CD8-positive, alpha-beta memory T cell (primary cell): ENCODE measurements at places on chromosomes 2 and 18. TPM values are rescaled to one million over a fixed set of nuclear protein-coding genes. Genes with fewer than 3 reads are reported as not detected.

ADD2 gene
- polyA plus RNA-seq = 0.18 TPM

CIB4 gene
- not detected for polyA plus RNA-seq

ASB18 gene
- polyA plus RNA-seq = not detected

LYG2 gene
- polyA plus RNA-seq = not detected

SERPINB10 gene
- polyA plus RNA-seq = not detected

RNF152 gene
- not detected for polyA plus RNA-seq

GAL3ST2 gene
- not detected for polyA plus RNA-seq

MROH2A gene
- not detected for polyA plus RNA-seq

DSC1 gene
- 2.1 TPM for polyA plus RNA-seq

TMEM163 gene
- 0.45 TPM for polyA plus RNA-seq

TDRD15 gene
- polyA plus RNA-seq = 0.05 TPM

GRCh38 chr2:28648147-28648546 is 103.5 kb upstream of the PPP1CB start:
- no peak for DNase-seq

- no peak for DNase-seq
Observed at GRCh38 chr2:136863874-136864273, 98.5 kb downstream of the THSD7B start.

DNA sequence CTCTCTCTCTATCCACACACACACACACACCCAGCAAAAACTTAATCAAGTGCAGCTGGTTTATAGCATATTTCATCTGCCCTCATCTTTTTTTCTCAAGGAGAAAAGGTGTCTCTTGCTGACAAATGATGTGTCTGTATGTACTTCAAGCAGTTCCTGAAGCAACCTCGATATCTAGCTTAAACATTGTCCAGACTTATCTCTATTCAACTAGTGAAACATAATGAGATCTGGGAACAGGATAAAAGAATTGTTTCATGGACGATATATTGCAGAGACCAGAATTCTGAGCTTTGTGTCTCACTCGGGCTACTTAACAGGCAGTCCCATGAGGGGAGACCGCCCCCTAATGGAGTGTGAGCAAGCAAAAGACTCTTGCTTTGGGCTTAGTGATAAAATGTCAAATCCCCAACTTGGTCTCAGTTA is 929.2 kb upstream of the SOX11 start:
- no peak for DNase-seq

DNA sequence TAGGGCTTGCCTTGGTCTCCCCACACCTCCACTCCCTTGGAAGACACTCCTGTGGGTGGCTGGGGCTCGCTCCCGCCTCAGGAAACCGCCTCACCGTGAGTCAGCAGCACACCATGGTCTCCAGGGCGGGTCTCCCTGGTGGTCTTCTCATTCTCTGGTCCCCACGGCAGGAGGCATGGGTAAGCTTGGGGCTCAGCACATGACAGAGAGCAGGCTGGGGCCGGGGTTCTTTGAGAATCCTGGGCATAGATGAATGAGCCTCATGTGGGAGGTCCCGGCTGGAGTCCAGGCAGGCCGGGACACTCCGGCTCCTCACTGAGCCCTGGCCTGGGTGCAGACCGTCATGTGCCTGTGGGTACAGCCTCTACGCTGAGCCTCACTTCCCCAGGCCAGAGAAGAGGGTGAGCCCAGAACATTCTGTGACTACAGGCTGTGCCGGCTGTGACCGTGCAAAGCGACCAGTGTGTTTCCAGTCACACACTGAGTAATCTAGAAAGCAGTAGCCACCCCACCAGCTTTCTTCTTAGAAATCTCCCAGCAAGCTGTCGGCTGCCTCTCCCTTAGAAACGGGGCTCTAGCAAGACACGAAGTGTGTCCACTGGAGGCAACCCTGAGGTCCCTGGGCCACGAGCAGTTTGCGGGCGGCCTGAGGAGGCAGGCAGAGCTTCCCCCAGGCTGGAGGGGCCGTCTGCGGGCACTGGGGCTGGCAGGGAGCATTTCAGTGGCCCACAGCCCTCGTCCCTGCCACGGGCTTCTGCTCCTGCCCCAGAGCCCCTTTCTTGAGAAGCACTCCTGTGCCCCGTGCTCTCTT is 93.1 kb downstream of the RHOB start:
- DNase-seq = no peak

DNA sequence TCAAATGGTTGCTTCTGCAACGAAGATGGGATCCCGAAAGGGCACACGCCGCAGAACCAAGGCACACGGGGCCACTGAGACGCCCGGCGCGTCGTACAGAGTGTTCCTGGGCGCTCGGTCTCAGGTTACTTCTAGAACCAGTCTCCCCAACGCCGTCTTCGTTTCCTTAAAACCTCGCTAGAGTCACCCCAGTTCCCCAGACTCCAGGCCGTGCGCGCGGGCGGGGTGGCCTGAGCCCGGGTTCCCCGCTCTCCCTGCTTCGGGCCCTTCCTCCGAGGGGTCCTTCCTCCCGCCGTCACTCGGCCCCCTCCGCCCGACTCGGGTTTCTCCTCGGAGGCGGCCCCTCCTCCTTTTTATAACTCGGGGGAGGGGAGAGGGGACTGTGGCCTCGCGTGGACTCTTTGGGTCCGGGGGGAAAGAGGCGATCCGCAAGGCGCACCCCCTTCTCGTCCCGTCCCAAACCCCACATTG is 774 bp upstream of the FZD7 start:
- DNase-seq = no peak

DNA sequence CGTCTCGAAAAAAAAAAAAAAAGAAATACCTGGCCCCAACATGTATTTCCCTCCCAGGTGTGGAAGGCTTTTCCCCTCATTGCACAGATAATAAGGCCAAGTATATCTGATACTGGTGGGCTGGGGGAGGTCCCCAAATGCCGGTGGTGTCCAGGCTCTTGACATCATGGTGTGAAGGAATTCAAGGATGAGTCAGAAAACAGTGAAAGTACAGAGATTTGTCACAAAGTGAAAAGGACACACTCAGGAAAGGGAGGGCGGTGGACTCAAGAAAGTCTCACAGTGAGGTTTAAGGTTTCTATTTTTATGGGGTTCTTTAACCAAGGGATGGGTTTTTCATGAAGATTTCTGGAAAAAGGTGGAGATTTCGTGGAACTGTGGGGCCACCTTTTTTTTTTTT is 37.8 kb upstream of the FZD5 start:
- no peak for DNase-seq

DNA sequence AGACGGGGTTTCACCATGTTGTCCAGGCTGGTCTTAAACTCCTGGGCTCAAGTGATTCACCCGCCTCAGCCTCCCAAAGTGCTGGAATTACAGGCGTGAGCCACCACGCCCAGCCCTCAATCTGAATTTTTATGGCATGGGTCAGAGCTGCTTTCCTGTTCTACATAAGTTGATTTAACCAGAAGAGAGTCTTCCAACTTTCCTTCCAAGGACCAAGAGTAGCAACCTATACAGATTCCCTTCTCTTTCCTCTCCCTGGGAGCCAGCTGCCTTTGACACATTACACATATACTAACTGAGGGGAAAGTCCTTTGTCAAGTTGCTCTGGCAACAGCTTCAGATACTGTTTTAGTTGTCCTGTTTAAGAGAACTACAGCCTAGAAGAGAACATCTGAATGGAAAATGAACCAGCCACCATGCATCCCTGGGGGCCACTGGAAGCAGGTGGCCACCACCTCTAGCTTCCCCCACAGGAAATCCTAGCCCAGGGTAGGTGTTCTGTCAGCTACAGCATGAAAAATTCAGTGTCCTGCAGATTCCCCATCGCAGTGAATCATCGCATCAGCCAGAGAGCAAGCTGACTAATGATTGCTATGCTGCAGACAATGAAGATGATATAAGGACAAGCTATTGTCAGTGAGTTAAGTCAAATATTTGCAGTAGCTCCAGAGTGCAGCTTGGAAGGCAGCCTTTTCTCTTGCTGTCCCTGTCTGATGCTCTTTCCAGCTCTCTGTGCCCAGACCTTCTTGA is 62.9 kb downstream of the POMC start:
- no peak for DNase-seq

DNA sequence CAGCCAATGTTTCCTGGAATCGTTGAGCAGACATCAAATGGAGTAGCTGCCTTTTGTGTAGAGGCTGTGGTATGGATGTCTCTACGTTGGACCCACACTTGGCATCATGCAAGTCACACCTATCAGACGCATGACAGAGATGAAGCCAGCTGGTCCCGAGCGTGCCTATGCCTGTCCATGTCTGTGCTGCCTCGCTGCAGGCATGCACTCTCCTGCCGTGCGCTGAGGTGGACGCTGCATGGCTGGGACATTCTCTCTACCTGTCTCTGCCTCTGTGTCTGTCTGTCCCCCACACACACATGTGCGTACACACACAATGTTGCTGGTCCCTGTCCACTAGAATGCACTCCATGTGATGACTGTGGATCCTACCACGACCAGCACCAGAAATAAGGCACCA is 514.2 kb upstream of the MYT1L start:
- DNase-seq = no peak

GRCh38 chr2:178397002-178397605 is 53.9 kb downstream of the PRKRA start:
- DNase-seq = peak; percentile 38

- no peak for DNase-seq
Observed at GRCh38 chr18:46676182-46676835, 19.3 kb upstream of the LOXHD1 start.

DNA sequence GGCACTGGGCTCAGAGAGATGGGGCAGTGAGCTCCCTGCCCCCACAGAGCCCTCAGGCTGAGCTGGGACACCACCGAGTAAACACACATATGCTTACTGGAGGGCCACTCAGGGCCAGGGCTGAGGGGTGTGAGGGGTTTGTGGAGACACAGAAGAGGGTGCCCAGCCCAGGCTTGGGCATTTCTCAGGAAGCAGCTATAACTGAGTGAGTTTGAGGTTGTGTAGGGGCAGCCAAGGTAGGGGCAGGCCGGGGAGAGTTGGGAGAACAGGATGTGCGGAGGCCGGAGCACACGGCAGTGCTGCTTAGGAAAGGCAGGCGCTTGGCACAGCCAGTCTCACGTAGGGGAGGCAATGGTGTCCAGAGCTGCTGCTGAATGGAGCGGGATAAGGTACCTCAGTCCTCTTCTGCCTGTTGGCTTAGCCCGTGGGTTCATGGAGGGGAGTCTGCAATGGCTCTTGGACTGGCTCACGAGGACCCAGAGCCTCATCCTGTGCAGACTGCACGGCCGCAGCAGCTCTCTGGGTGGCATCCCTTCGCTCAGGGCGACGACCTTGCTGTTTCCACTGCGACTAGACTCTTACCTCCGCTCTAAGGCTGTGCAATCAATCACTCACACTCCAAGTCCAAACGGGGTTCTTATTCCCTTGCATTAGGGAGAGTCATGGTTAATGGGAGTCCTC is 466.1 kb upstream of the HS6ST1 start:
- DNase-seq = no peak

DNA sequence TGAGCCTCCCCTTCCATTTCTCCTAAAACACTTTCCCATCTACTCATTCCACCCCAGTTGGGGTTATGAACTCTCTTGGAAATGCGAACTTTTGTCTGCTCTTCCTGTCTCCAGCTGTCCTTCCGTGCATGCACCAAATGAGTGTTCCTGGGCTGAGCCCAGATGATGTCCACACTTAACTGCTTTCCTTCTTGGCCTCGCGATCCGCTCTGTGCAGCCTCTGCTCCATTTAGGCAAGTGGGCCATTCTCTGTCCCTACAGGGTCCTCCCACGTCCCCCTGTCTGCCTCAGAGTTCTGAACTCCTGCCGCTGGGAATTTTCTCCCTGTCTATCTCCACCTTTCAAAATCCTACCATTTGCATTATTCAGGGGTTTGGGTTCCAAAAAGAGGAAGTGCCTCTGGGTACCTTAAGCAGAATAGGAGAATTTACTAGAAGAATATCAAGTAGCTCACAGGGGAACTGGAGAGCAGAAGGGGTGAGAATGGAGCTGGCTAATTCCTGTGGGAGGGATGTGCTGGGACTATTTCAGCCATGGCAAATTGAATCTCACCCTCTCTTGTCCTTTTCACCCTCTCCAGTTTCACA is 4.7 kb upstream of the NCK2 start:
- DNase-seq = no peak

GRCh38 chr2:106163948-106164545 is 30.1 kb downstream of the UXS1 start:
- no peak for DNase-seq

DNA sequence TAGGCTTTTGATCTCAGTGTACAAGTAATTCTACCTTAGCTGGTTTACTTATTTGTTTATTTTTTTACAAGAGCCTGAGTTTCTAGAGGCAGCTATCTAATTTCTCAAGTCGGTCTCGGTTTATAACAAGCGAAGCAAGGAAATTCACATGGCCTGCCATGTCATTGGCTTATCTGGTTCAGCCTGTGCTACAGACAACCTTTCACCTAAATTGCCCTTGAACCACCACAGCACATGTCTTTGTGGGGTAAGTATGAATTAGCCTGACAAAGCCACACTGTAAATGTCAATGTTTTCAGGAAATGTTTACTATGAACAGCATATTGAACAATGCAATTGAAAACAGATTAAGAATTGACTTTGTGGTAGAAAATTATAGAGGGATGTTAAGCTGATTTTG is 167.1 kb downstream of the PID1 start:
- DNase-seq = no peak

GRCh38 chr2:20198796-20199632 is 25.9 kb downstream of the SDC1 start:
- no peak for DNase-seq

GRCh38 chr18:77111951-77112746 is 20.4 kb downstream of the MBP start:
- DNase-seq = no peak

- no peak for DNase-seq
Observed at GRCh38 chr2:237500681-237501424, 13.8 kb downstream of the MLPH start.

- DNase-seq = no peak
Observed at GRCh38 chr18:37551249-37551648, 14.3 kb downstream of the CELF4 start.

GRCh38 chr2:233980955-233981561 is 63.9 kb downstream of the TRPM8 start:
- DNase-seq = no peak

DNA sequence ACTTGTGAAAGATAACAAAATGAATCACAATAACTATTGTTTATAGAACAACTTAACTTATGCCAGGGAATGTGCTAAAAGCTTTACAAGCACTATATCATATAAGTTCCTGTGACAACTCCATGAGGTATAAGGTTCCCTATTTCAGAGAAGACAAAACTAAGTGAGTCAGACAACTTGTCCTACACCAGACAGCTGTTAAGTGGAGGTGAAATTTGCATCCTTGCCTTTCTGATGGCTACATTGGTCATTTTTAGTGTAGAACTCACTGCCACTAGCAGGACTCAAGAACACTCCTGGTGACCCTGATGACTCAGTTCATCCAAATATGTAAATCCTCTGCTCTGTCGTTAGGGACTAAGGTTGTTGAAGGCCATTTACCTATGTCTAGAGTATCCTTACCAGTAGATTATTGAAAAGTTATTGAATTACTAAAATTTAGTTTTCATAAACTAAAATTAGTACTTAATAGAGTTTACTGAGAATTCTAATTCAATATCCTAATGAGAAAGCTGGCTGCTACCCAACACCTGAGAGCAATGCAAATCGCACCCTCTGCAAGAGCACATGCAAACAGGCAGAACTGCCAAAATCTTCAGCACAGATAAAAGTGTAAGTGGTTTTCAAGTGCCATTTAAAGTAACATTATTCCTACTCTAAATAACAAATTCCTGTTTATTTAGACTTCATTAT is 636.2 kb downstream of the NRXN1 start:
- DNase-seq = no peak
